ENCODE measurements at places on chromosomes 5 and 9.

GRCh38 chr9:68851657-68852056, 146.6 kb downstream of the PIP5K1B start:
- DNase-seq, result no peak

- no peak for DNase-seq
Measured at GRCh38 chr5:146079695-146080373, 25.5 kb downstream of the PLAC8L1 start.

DNA sequence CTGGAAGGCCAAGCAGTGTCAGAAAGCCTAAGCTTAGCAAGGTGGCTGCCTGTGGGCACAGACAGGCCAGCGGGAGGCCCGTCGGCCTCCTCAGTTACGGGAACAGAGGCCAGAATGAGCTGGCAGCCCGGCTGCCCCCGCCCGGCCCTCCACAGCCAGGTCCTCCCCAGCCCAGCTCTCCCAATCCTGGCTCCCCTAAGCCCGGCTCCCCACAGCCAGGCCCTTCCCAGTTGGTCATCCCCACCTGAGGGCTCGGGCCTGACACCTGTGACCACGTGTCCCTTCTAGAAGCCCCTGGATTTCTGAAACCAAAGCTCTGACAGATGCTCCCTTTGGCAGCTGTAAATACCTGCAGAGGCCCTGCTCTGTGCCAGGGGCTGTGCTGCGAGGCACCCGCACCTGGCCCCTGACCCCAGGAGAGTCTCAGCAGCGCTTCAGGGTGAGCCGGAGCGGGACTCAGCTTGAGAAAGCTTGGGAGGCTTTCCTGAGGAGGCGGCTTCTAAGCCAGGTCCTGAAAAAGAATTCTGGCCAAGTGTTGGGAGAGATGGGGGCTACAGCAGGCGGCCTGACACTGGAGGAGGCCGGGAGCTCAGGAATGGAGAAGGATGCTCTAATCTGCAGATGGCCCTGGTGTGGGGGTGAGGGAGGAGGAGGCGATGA, 80.4 kb upstream of the OLFM1 start:
- no peak for DNase-seq

DNA sequence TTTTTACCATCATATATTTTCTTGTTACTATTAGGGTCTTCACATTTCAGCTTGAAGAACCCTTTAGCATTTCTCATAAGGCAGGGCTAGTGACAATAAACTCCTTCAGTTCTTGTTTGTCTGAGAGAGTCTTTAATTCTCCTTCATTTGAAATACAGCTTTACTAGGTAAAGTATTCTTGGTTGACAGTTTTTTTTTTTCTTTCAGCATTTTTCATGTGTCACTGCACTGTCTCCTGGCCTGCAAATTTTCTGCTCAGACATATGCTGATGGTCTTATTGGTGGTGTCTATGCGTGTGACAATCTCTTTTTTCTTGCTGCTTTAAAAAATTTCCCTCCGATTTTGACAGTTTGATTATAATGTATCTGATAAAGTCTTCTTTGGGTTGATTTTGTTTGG, 399.9 kb downstream of the SH3GL2 start:
- no peak for DNase-seq

DNA sequence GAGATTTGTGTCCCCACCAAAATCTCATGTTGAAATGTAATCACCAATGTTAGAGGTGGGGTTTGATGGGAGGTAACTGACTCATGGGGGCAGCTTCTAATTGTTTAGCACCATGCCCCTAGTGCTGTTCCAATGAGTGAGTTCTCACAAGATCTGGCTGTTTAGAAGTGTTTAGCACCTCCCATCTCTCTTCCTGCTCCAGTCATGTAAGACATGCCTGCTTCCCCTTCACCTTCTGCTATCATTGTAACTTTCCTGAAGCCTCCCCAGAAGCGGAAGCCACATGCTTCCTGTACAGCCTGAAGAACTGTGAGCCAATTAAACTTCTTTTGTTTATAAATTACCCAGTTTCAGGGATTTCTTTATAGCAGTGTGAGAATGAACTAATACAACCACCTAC, 170.5 kb downstream of the NDUFS4 start:
- DNase-seq, result no peak
